Posterior cingulate gyrus (tissue), 11 donors: ENCODE measurements at places on chromosomes 3 and 15.

- DNase-seq: no peak
Observed at GRCh38 chr3:101383656-101384055, 63.3 kb upstream of the IMPG2 start.

- DNase-seq: no peak
Observed at GRCh38 chr15:98408231-98408630, 240.1 kb upstream of the IGF1R start.

- DNase-seq: no peak
Observed at GRCh38 chr3:69764121-69764741, 25.0 kb downstream of the MITF start.

DNA sequence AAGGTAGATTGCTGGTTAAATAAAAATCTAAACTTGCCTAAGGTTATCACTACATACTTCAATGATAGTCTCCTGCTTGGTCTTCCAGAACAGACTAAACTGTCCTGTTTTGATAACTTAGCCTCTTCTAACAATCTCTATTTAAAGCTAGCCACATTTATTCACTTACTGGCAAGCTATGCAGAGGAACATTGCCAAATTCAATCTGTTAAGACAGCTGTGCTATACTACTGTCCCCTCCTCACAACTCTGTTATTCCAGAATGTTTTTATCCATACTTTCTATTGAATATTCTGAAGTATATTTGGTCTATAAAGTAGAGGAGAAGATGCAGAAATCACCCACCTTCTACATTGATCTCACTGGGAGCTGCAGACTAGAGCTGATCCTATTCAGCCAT lies 594.0 kb upstream of the CCDC54 start:
- no peak for DNase-seq

GRCh38 chr3:34020726-34021680 lies 222.6 kb downstream of the PDCD6IP start:
- DNase-seq: no peak

DNA sequence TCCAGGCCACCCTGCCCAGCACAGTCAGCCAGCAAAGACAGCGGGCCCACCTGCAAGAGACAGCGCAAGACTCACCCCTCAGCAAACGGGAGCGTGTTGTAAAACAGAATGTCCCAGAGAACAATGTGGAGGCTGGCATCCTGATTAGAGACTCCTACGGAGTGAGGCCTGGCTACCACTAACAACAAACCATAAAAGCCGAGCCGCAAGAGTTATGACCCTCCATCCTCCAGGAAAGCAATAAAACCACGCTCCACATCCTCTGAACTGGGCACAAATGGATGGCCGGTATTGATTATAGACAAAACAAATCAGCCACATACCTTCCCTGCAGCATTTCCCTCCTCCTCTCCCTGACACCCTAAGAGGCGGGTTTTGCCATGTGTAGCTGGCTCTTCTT lies 75.8 kb upstream of the LIPC start:
- DNase-seq: no peak

GRCh38 chr3:10702961-10703740 lies 112.9 kb upstream of the SLC6A11 start:
- peak; percentile 60 for DNase-seq
